ENCODE measurements at places on chromosomes 13 and 19.

GRCh38 chr19:53333066-53333462 is 485 bp upstream of the ZNF845 start:
- DNase-seq, result no peak

- peak; percentile 50 for DNase-seq
Measured at GRCh38 chr19:12669270-12670158, 2.9 kb downstream of the WDR83 start.

GRCh38 chr19:47110521-47111005 is 3.0 kb downstream of the ZC3H4 start:
- DNase-seq, result no peak

GRCh38 chr19:8607386-8607785 is 3.1 kb downstream of the ADAMTS10 start:
- DNase-seq, result no peak

DNA sequence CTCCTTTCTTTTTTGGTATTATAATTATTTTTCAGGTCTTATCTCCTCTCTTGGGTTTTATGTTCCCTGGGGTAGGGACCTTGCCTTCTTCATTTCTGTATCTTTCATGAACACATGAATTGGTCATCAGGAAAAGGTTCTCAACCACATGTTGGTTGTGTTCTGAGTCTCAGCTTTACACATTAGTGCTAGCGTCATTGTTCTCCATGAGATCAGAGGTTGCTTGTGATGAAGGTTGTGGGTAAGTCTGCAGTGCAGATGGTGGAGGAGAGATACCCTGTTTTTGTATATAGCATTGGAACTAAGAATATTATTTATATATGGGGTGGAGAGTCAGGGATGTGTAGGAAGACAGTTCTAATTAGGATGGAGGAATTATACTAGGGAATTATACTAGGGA is 24.5 kb upstream of the CEACAM8 start:
- no peak for DNase-seq

GRCh38 chr13:46022481-46022880 is 30.1 kb downstream of the ZC3H13 start:
- DNase-seq, result no peak

GRCh38 chr19:1540365-1540925 is 16.6 kb downstream of the PLK5 start:
- DNase-seq, result no peak

GRCh38 chr19:47352095-47352494 is 3.0 kb downstream of the DHX34 start:
- DNase-seq, result no peak

- DNase-seq, result no peak
Measured at GRCh38 chr13:50107205-50107604, 92.0 kb downstream of the KCNRG start.

GRCh38 chr19:27776524-27776923 is 1436.4 kb downstream of the UQCRFS1 start:
- no peak for DNase-seq

DNA sequence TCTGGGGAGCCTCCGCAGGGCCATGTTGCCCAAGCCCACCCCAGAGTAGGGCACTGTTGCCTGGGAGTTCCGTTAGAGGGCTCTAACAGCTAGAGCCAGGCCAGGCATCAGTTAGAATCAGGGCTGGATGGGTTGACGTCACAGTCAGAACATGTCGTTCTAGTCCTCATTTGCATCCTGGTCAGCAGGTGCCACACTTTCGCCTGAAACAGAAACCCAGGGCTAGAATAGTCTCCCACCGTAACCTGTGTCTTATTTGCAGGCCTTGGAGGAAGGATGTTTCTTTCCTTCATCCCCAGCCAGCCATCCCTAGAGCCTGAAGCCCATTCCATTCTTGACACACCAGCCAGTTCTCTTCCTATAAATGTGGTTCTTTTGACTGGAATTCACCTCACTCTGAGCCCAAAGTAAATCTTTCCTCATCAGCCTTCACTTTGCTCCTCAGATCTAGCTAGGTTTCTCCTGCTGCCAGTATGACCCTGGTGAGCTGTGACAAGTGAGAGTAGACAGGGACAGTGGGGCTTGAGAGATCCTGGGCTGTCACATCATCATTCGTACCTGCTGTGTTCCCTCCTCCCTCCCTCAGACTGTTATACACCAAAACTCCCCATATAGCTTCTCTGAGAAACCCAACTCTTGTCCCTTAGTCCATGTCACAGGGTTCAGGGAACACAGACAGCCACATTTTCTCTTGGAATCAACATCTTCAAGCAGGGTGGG is 12.2 kb upstream of the CCDC97 start:
- DNase-seq, result no peak

- DNase-seq, result no peak
Measured at GRCh38 chr19:57572415-57572947, 6.2 kb downstream of the ZNF416 start.

DNA sequence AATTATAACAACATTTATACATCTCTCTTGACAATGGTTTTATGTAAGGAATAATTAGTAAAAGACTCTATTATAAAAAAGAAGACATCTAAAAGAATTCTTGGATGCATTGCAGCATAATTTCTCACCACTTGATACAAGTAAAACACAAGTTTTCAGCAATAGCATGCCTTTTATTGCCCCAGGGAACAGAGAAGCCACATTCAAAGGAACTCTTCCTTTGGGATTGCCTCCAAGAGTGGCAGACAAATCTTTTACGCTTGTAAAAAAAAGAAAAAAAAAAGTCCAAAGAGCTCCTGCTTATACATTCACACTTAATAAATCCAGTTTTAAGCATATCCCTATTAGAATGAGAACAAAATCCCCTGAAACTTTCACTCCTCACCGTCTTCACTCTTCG is 2357.8 kb upstream of the PCDH20 start:
- DNase-seq, result no peak

DNA sequence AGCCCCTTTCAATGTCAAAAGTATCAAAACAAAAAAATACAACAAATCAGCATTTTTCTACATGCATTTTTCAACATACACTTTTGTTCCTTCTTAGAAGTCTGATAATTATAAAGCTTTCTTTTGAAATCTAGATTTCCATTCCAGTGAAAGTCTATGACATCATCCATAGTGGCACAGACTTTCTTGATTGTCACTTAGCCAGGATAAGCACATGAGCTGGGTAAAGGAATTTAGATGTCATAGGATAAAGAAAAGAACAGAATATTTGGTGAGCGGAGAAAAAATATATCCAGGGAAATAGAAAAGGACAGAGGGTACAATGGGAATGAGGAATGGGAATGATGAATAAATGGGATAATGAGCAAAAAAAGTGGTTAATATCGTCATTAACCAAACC is 15.1 kb upstream of the TRPC4 start:
- no peak for DNase-seq

GRCh38 chr13:52127378-52127777 is 1.5 kb downstream of the NEK5 start:
- no peak for DNase-seq

DNA sequence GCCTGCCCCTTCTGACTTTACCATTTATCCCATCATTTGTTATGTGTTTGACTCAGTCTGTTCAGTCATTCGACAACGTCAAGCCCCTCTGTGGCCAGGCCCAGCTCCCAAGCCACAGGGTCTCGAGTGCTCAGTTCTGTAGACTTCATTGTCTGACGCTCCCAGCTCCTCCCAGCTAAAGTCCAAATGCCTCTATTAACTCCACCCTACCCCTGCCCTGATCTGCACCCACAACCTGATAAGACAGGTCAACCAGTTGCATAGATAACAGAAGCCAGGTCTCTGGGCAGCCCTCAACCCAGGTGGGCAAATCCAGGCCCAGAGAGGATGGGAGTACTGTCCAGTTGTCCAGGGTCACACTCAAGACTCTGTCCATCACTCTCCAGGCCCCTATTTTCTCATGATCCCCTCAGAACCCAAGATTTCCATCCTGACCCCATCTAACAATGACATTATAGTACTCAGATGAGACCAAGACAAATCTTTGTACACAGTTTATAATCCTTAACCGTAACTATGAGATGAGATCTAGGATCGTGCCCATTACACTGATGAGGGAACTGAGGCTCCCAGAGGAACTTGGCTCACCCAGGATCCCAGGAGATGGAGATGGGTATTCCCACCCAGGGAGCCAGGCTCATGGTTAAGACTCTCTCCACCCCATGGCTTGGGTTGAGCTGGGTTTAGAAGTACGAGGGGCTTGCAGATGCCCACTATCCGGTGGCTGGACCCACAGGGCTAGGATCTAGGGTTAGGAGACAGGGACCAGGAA is 1.1 kb downstream of the TM6SF2 start:
- no peak for DNase-seq

DNA sequence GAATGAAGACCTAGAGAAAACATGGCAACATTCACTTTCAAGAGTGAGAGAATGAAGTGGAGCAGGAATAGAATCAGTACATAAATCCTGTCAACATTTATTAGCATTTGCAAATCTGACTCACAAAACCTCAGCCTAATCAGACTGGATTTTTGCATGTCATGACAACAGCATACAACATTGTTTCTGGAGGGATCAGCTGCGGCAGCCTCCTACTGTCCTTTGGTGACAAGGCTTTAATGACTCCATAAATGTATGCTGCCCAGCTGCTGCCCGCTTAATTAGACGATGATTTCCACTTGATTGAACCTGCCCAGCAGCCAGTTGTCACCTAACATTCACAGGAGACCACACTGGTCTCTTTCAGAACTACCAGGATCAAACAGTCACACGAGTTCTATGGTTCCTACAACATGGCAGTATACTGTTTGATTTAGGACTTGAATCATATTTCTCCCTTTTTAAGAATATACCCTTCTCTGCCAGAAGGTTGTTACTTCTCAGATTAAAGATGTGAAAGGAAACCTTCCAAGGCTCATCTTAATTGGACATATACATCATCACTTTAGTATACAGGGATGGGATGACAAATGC is 9.3 kb downstream of the EBPL start:
- no peak for DNase-seq

DNA sequence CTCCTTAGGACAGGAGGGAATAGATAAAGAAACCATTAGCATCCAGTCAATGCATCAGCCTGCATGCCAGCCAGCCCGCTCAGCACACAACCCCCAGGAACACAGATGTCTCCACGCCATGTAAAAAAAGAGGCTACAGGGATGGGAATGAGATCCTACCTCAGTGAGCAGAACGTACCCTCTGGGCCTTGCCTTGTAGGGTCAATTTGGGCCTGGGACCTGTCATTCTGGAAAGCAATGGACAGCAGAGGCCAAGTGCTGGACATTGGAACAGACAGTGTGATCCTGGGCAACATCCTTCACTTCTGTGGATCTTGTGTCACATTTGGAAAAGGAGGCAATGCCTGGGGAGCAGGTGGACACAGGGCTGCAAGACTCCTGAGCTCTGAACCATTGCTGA is 26.0 kb downstream of the VSTM2B start:
- DNase-seq, result no peak

DNA sequence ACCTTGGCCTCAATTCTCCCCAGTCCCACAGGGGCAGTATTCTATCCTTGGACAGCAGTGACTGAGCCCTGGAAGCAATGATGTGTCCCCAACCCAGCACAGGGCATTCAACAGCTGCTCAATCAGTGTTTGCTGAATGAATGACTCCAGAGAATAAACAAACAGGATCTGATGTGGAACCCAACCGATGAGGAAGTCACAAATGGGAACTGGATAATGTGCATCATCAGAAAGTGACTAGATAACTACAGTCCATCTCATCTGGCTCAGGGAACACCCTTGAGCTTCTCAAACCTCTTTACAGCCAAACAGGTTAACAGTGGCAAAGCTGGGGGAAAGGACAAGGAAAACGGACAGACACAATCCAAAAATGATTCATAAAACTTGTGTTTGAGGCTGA is 8.2 kb downstream of the SLC25A30 start:
- no peak for DNase-seq

- DNase-seq, result no peak
Measured at GRCh38 chr13:114027826-114028225, 54.0 kb upstream of the C13orf46 start.

GRCh38 chr19:15935167-15935702 is 906 bp upstream of the CYP4F11 start:
- DNase-seq, result no peak

DNA sequence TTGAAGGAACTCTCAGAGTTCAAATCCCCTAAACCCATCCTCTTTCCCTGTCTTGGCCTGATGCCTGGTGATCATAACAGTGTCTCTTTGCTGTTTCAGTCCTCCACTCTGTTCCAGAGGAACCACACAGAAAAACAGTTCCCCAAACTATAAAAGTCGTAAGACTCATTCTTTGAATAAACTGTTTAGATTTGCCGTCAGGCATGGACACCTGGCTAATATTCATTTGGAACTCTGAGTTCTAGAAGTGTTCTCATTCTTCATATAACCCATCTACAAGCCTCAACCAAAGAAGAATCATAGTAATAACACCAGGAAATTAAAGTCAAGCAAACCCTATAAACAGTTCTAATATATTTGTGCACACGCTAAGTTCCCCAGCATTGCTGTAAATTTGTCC is 37.7 kb upstream of the ABCC4 start:
- DNase-seq, result no peak

GRCh38 chr13:50936679-50937078 is 27.1 kb downstream of the RNASEH2B start:
- DNase-seq, result no peak

DNA sequence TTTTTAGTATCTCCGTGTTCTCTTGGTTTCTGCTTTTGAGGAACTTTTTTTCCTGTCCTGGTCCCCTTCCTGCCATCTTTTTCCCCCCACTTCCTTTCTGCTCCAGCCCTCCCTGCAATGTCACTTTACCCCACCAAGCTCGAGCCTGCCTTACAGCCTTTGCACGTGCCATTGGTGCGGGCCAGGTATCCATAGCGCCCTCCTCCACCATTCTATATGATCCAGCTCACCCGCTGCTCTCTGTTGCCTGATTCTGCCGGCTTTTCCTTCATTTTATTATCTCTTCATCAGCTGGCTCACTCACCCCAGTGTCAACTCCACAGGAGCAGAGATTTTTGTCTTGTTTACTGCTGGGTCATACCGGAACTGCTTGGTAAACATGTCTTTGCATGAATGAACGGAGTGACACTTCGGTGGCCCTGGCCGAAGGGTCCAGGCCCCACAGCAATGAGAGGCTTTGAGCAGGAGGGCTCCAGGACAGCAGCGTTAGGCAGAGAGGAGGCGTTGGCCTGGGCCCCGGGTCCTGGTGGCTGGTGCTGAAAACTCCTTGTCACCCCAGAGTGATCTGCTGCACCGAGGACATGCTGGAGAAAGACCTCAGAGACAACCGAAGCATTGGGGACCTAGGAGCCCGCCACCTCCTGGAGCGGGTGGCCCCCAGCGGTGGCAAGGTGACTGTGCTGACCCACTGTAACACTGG is 1.2 kb downstream of the MRI1 start:
- no peak for DNase-seq

DNA sequence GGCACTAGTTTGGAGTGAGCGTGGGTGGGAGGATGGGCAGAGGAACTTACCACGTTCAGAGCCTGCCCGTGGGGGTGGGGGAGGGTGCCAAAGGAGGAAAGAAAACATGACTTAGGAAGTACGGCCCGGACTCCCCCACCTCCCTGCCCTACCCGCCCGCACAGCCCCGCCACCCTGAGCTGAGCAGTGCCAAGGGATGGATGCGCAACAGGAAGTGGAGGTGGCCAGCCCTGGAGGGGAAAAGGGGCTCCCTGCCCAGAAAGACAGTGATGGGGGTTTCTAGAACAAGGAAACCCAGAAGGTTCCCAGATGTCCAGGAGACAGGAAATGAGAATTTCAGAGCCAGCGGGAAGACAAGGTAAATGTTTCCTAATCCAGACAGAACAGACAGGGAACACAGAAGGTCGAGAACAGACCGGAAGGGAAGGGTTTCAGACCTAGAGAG is 6.3 kb downstream of the TEAD2 start:
- no peak for DNase-seq
